ELR (cell line): ENCODE measurements at places on chromosomes 2 and 18.
A peak's percentile ranks its signal among the peaks of the same experiment; 100 is the strongest.

DNA sequence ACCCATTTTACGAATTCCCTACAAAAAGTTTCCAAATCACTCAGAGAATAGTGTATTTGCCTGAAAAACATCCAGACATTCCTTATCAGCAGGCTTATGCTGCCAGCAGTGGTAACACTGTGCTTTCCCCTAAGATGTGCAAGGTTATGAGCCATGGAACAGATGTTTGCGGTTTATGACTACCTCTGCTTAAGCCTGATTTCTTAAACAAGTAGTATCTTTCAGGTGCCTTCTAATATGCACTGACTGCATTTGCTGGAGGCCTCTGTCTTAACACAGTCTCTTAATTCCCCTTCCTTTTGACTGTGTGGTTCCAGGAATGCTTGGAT, 54.8 kb downstream of the CDC42EP3 start:
- no peak for DNase-seq

DNA sequence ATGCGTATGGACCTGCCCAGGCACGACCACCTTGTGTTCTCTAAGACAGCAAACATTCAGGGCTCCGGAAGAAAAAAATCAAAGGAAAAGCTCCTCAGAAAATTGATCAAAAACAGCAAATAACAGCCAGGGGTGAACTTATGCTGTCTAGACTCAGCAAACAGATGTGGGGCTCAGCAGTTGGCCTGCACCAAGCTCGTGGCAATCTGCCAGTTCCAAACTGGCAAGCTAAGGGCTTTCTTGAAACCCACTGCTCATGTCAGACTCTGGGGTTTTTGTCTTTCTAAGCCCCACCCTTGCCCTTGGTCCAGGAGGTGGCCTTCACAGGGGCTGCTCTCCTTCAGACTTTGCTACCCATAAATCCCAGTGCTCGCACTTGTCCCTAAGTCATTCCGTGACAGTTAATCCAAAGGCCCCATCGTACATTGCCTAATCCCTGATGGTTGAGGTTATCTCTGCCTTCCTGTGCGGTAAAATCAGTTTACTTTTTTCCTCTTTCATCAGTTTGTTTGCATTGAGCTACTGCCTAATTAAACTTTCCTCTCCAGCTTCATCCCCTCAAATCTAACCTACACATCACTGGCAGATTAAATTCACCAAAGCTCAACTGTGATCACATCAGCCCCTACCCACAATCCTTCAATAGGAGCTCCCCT, 408.0 kb downstream of the LRATD1 start:
- DNase-seq = no peak

GRCh38 chr2:151887164-151887563, 58.9 kb upstream of the ARL5A start:
- no peak for DNase-seq

GRCh38 chr2:110113961-110114591, 1.5 kb downstream of the MALL start:
- peak; percentile 25 for DNase-seq

DNA sequence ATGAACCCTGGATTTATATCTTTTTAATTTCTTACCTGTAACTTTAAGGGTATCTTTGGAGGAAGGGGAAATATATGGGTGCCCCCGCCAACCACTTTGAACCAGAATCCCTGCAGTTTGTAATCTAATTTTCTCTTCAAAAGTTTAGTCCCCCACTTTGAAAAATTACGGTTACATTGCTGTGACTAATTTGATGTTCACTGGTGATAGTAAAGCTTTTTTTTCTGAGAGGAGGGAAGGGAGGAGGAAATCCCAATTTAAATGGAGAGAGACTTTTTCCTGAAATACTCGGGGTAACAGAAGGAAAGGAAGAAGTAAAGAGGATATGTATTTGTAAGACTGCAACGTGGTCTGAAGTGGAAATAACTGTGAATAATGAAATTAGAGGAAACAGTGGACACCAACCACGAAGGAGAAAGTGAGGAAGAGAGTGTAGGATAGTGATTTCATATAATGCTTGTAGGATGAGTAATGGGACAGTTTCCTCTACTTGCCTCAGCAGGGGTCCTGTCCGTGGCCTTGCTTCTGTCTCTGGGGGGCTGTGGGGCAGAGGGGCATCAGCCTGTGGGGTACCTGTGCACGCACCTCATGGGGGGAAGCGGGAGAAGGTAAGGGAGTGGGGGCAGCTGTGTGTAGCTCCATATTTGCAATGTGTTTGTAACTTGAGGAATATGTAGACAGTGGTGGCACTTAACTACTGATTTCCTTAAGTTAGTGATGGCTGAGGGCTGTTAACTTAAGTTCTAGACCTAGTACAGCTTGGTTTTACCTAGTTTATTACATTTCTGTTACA, 161.1 kb downstream of the LTBP1 start:
- peak; percentile 46 for DNase-seq

- peak; percentile 22 for DNase-seq
These were observed 88.7 kb downstream of the THADA start for GRCh38 chr2:43507137-43507536.

- DNase-seq = no peak
These were observed 7.6 kb upstream of the ONECUT2 start for GRCh38 chr18:57427429-57428201.

DNA sequence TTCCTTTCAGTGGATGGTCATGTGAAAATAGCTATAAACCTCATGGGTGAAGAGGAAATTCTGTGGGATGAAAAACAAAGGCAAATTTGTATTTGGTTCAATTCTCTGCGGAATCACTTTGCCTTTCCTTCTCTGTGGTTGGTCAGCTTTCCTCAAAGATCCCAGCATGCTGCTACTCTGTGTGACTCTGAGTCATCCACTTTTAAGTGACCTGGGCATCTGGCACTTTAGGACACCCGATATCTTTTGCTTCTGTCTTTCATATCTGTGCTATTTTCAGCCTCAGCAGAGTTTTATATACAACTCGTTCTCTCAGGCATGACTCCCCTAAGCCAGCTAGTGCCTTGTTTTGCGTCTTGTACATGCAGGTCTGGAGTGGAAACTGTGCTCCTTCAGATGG, 217.0 kb upstream of the PIEZO2 start:
- no peak for DNase-seq

- DNase-seq = peak; percentile 83
These were observed 91.0 kb upstream of the CCBE1 start for GRCh38 chr18:59787998-59788790.

DNA sequence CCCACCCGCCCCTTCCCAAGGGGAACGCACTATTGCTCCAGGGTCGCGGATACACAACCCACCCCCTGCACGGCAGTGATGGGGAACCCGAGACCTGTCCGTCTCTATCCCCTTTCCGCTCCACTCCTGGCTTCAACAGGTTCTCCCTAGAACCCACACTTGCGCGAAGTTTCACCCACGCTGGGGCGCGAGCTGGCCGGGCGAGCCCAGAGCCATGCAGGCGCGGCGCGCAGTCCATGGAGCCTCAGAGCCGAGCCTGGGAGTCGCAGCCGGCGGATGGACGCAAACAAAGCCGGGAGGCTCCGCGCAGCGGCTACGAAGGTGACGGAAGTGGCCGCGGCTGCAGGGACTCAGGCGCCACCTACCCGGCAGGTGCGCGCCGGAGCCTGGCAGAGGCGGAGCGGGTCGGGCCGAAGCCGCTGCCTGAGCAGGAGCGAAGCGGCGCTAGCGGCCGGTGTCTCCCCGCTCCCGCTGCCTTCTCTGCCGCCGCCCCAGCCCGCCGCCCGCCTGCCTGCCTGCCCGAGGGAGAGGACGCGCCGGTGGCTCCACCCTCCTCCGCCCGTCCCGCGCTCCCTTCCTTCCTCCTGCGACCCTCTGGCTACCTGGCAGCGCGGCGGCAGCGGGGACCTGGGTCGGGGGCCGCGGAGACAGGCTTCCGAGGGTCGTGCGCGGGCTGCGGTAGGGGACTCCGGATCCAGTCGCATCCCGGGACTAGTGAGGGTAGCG, 14.0 kb downstream of the ALPG start:
- DNase-seq = no peak

DNA sequence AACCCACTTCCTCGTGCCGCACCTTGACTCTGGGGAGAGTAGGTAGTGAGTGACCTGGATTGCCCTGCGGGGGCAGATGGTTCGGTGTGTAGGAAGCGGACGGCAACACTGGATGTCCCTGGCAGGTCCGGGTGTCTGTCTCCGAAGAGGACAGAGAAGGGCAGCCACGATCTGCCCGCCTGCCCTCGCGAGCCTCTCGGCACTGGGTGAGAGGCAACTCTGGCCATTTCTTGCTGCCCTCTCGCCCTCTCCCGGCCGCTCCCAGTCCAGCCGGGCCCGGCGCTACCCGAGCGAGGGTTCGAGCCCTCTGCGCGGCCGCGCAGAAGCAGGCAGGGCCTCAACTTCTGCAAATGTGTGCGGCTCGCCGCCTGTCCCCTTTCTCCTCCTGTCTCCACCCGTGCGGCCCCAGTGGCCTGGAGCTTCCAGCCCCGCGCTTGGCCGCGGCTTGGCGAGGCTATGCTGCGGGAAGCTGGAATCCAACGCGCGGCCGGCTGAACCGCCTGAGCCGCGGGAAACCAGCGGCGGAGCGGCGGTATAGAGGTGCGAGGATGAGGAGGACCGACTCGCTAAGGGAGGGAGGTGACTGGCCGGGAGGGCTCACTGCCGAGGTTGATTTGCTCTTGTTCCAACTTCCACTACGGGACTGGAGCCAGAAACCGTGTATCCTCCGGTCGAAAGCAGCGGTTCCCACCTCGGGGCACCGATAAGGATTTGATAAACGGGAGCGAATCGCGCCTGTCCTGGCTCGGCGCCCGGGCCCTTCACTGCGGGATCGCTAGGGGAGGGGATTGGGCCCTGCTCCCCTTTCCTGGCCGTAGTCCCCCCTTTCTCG, 1.5 kb downstream of the EPAS1 start:
- peak; percentile 72 for DNase-seq

DNA sequence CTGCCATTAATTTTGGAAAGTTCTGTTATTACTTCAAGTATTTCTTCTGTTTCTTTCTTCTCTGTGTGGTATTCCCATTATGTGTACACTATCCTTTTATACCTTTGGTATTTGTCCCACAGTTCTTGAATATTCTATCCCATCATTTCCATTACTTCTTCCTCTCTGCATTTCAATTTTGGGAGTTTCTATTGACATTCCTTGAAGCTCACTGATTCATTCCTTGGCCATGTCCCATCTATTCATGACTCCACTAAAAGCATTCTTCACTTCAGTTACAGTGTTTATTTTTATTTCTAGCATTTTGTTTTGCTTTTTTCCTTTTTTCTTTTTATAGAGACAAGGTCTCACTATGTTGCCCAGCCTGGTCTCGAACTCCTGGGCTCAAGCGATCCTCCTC, 30.3 kb downstream of the PROC start:
- DNase-seq = no peak

DNA sequence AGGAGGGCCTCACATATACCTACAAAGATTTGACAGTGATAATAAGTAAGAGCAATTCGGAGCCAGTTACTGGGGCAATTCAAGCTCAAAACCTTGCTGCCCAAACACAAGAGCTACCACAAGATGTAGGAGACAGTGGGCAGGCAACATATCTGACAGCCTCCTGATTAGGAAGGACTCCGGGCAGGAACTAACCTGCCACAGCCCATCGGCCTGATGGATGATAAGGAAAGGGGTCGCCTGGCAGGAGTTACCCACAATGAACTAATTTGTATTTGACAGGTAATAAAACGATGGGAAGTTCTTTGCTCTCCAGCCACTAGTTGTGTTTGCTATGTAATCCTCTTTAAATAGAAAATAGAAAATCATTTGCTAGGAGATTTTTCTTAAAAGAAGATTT, 100.2 kb downstream of the ARHGAP15 start:
- DNase-seq = no peak

GRCh38 chr2:15810477-15811150, 129.7 kb upstream of the MYCN start:
- no peak for DNase-seq

DNA sequence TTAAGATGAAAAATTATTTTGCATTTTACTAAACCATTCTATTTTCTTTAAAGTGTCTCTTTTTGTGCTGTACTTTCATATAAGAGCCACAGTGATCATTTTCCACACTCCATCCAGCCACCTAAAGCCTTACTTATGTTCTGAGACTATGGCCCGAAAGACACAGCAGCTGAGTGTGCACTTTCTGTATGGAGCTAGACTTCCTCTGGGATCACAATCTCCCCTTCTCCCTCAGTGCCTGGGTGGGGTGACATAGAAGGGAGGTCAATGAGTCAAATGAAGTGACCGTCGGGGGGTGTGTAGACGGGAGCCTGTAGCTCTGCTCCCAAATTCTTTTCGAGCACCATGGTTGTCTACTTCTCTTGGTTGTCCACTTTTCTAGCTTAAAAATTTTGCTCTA, 97.8 kb upstream of the ARL4C start:
- DNase-seq = no peak

DNA sequence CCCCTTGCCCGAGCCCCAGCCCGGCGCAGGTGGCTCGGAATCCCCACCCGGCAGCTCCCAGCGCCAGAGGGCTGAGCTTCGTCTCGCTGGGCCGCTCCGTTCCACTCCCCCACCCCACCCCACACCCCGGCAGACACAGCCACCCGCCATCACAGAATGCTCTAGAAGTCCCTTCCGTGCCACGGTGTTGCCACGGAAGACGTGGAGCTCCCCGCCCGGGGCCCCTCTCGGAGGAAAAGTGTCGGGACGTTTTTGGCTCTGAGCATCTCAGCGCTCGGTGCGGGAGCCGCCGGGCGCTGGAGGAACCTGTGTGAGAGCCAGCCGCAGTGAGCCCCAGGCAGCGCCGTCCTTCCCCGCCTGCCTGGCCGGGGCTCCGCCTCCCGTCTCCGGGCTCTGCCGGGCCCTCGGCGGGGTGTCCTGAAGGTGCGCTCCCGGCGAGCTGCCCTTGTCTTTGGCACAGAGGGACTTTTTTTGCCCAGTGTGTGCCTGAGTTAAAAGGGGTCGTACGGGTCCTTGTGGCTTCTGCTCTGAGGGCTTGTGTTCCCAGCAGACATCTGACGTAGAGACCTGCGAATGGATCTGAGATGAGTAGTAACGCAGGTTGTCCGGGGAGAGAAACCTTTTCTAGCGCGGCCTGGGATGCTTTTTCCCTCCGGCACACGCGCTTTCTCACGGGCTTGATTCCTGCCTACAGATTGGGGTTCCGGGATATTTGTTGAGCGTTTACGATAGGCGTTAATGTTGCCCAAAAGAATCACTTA, 1.8 kb downstream of the ZCCHC2 start:
- peak; percentile 69 for DNase-seq

DNA sequence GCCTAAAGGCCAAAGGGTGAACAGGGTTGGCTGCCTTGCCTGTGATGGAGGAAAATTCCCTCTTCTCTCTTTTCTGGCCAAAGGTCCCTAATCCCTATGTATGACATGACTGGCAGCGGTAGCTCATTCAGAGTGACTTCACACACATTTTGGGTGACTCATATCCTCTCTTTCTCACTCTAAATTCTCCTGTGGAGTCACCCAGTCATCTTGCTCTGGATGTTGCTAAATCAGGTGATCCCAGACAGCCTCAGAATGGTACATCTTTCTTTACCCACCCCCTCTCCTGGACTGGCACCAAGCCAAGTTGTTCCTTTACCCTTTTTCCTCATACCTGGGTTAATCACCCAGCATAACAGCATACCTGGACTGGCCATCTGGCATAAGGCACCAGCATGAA, 77.2 kb downstream of the NEURL3 start:
- peak; percentile 87 for DNase-seq

GRCh38 chr2:67142071-67142470, 255.1 kb upstream of the ETAA1 start:
- DNase-seq = no peak
